ENCODE measurements at places on chromosomes 1 and 21.
A peak's percentile ranks its signal among the peaks of the same experiment; 100 is the strongest.

DNA sequence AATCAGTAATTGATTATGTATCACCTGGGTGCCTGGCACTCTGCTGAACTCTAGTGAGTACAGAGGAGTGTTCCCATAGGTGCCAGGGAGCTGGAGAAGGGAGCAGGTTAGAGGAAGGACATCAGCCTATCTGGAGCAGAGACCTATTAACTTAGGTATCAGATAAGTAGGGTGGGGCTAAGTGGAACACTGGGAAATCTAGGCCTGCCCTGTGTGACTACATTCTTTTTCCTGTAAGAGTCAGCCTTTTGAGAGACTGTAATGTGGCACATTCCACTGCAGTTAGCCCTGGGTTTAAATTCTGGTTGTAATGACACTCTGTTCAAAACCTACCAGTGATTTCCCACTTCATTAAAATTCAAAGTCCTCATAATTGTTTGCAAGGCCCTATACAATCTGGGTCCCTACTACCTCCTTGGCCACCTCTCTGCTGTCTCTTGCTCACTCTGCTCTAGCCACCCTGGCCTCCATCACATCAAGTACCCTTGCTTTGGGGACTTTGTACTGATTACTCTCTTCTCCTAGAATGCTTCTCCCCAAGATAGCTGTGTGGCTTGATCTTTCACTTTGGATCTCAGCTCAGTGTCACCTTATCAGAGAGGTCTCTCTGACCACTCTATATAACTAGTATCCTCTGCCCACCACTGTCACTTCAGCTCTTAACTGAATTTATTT lies 12.9 kb downstream of the STX12 start:
- DNase-seq = no peak

DNA sequence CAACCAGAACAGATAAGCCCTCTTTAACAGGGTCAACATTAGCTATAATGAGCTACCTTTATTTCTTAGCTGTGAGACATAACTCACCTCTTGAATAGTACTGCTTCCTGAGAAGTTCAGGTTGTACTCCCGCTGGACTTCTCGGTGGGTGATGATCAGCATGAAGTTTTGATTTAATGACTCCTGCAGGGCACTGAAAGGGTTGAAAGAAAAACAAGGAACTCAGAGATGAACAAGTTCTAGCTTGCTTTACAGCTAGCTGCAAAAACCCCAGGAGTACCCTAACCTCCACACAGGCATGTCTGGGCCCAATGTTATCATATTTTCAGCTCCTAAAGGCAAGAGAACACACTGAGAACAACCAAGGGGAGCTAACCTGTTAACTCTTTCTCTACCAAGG lies 254.4 kb downstream of the FAF1 start:
- DNase-seq = no peak

GRCh38 chr1:185786524-185786923 lies 52.3 kb downstream of the HMCN1 start:
- no peak for DNase-seq

- no peak for DNase-seq
Observed at GRCh38 chr21:33185852-33186251, 43.9 kb upstream of the IFNAR2 start.

DNA sequence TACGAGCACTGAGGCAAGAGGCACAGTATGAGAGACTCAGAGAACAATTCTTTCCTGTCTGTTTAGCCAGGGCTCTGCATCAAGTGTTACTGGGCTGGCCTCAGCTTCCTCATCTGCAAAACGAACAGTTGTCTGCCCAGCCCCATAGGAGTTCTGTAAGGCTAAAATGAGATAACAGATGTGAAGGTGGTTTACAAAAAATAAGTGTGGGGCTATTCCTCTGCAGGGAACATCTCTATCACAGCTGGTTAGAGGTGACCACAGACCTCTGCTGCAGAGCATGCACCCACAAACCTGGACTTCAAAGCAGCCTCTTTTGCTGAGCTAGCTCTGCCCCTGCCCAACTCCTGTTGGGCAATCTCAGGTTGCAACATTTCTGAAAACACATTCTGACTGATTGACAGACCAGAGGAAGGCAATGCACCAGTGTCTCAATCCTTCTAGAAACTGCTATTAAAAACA lies 10.5 kb upstream of the OLIG1 start:
- DNase-seq = peak; percentile 12

GRCh38 chr1:59272507-59272906 lies 24.4 kb upstream of the FGGY start:
- no peak for DNase-seq

GRCh38 chr1:119621705-119622104 lies 26.4 kb downstream of the ZNF697 start:
- no peak for DNase-seq

DNA sequence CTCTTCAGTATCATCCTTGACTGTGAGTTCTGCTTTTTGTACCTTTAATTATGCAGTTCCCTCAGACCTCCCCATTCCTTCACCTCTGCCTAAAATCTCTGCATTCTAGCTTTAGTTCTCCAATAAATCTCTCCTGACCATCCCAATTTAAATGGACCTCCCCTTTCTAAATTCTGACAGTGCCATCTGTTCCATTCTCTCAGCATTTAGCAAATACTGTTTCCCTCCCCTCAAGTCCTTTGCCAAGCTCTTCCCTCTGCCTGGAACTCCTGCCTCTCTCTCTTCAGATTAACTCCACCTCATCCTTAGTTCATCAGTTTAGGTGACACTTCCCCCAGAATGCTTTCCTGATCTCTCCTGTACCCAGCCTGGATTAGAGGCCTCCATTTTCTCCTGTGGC lies 54.0 kb upstream of the JUN start:
- peak; percentile 38 for DNase-seq
